Activated CD4-positive, alpha-beta memory T cell treated with anti-CD3 and anti-CD28 coated beads for 36 hours (primary cell): ENCODE measurements at places on chromosomes 6 and 20.

DNA sequence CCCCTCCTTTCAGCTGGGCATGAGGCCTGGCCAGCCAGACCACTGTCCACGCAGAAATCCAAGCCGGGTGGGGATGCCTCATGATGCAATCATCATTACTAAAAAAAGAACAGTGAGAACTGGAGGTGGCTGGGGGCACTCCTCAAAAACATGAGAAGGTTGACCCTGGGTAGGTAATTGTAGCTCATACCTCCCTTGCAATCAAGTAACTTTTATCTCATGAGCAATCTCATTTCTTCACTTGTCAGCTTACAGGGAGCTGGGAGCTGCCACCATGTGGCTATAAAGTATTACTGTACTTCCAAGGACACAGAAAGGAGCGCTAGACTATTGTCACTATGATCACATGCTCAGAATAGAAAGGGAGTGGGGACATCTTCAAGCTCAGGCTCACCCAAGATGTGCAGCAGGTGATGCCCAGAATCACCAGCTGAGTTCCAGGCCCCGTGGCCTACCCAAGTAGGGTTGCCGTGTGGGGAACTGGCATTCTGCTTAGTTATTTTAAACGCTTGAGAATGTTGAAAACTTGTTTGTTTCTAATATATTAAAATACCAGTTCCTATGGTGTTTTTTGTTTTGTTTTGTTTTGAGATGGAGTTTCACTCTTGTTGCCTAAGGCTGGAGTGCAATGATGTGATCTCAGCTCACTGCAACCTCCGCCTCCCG lies 3.0 kb upstream of the CDH26 start:
- no peak for DNase-seq

DNA sequence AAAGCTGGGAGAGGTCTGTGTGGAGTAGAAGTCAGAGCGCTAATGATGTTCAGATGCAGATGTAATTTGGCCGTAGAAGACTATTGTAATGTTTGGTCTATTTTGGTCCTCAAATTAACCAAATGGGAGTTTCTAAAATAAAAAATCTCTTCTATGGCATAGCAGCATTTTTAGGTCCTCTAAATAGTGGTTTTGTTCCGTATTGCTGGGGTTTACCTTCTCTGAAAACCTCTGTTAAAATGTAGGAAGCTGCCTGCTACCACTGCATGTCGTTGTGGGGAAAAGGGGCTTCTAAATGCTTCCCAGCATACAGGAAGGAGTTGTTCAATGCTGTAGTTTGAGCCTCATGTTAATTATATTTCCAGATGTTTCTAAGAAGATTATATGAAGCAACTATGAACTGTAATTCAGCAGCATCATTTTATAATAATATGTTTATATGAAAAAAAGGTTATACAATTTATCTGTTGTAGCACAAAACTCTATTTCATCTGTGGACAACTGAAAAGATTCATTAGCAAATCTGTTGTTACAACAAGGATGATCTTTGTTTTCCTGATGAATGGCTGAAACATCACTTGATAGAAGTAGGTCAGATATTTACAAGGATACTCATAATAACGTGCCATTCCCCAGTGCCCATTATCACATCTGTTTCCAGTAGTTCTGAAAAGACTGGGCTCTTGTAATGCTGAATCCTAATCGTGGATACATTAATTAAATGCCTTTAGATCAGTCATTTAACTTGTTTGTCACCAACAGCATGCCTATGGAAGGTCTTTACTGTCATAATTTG lies 256.6 kb downstream of the TBC1D7 start:
- DNase-seq = no peak

- no peak for DNase-seq
Measured at GRCh38 chr20:33443006-33443511, 504 bp downstream of the SNTA1 start.

- no peak for DNase-seq
Measured at GRCh38 chr6:99036672-99037071, 88.9 kb upstream of the FBXL4 start.
